Heart right ventricle (tissue), 16 donors: ENCODE measurements at places on chromosomes 2 and 18. TPM values are rescaled to one million over a fixed set of nuclear protein-coding genes. Genes with fewer than 3 reads are reported as not detected.

Gene ZNF407
- 2.5 TPM for polyA plus RNA-seq

Gene ORMDL1
- polyA plus RNA-seq: 88.2 TPM

- DNase-seq: no peak
Measured at GRCh38 chr2:18771212-18771611, 181.8 kb upstream of the NT5C1B start.

- DNase-seq: no peak
Measured at GRCh38 chr18:60113396-60113795, 213.6 kb downstream of the PMAIP1 start.

DNA sequence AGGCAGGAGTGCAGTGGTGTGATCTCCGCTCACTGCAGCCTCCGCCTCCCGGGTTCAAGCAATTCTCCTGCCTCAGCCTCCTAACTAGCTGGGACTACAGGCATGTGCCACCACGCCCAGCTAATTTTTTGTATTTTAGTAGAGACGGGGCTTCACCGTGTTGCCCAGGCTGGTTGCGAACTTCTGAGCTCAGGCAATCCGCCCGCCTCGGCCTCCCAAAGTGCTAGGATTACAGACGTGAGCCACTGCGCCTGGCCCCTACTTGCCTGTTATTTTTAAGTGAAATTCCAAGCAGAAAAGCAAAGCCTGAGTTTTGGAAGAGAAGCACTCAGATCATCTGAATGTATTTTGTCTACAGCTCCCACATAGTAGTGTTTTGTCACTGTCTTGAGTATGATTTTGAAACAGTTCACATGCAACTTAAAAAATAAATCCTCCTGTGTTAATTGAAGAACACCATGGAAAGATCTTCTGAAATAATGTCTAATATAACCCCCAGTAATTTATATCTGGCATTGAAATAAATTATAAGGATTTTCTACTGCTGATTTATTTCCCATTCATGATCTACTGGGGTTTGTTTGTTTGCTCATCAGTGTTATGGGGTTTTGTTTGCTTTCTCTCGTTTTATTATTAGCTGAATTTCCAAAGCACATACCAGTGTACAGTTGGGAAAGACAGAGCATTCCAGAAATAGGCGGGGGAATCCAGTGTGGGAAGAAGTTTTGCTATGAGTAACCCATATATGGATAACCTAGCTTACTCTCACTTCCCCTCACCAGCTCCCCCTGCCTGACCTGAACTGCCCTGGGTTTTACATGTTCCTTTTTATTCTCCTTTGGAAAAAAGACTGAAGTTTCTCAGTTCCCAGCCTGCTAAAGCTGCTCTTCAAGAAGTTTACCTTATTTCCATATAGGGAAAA, 80.1 kb upstream of the MAP3K20 start:
- peak; percentile 16 for DNase-seq

- DNase-seq: no peak
Measured at GRCh38 chr2:101623031-101623521, 74.4 kb upstream of the MAP4K4 start.

DNA sequence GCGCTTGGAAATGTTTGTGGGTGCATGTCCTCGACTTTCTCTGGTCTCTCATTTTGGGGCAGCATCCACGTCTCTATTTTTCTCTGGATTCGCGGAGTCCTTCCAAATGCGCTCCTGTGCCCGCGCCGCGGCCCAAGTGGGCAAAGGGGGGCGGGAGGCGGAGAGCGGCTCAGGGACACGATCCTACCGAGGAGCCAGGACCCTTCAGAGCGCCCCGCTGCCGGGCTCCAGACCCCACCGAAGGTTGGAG, 990 bp downstream of the EPAS1 start:
- no peak for DNase-seq
